T-helper 2 cell (primary cell): ENCODE measurements at places on chromosomes 6 and 20.

GRCh38 chr6:80347101-80347500 is 240.6 kb downstream of the BCKDHB start:
- no peak for DNase-seq

GRCh38 chr6:163455552-163455951 is 41.0 kb downstream of the QKI start:
- DNase-seq: no peak

- DNase-seq: no peak
Observed at GRCh38 chr20:16063881-16064280, 509.4 kb downstream of the KIF16B start.

DNA sequence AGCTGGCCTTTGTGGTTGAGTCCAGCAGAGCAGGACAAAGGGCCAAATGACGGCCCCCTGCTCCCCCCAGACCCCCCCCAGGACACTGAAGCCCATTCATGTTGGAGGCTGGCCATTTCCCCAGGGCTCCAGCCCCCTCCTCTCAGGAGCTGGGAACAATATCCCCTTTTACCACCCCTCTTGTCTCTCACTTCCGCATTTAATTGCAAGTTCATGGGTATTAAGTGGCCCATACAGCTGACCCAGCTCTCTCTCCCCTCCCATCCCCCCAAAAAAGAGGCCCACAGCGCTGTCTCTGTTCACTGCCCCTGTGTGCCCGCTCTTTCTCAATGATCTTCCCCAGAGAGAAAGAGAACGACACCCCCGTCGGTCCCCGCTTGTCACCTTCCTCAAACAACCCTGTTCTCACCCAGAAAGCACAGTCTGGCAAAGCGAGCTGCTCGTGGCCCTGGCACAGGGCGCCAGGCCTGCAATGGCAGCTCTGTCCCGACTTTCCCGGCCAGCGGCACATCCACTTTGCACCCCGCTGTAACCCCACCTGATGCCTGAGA is 30.4 kb downstream of the PREX1 start:
- DNase-seq: no peak

- DNase-seq: no peak
Observed at GRCh38 chr20:49894073-49894470, 21.3 kb downstream of the SPATA2 start.

GRCh38 chr20:35981969-35982368 is 13.6 kb downstream of the CNBD2 start:
- DNase-seq: no peak

DNA sequence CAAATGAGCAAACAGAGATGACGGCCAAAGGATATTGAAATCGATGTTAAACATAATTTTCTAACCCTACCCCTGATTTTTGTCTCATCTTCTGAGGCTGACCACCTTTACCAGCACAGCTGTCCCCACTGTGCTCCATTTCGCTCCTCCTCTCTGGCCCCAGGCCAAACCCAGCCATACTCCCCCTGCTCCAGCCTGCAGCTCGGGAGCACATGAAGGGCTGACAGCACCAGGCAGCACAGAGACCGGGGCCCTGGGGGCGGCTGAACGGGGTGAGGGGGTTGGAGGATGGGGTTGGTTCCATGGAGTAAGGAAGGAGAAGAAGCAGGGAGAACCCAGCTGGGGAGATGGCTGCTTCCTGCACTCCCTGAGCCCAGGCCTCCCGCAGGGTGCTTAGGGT is 3.2 kb upstream of the NCR2 start:
- no peak for DNase-seq

DNA sequence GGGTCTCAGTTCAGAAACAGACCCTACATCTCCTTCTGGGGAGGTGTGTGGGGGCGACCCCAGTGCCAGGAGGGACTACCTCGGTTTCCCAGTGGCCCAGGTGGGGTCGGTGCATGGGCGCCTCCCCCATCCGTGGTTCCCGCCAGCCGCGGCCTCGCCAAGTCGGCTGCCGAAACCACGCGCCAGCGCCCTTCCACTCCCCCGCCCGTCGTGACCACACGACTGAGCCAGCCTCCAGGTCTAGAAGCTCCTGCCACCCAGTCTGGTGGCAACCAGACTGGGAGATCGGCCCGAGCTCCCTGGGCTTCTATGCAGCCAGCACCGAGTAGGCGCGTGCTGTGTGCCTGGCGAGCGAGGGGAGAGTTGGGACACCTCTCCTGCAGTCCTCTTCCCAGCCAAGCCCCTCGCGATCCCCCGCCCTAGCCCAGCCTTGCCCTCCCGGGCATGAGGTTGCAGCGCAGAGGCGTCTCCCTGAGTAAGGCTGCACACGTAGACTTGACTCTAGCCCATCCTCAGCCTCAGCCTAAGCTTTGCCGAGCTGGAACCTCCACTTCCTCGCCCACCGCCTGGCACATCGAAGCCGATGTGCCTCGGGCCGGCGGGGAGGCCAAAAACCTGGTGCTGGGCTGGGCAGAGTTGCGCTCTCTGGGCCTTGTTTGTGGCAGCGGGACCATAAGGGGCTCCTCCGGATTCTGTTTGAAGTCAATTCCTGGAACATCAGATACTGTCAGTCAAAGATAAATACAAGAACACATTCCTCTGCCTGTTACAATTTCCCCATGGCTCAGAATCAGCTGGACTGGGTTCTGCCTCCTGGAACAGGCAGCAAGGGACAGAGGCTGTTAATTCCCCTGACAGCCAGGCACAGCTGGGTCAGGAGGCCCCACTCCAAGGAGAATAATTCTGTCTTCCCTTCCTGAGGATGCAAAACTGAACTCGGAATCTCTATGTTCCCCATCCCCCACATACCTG is 1.5 kb upstream of the CPNE5 start:
- peak; percentile 54 for DNase-seq

- no peak for DNase-seq
Observed at GRCh38 chr6:118789954-118790353, 104.0 kb upstream of the ASF1A start.

GRCh38 chr20:43541214-43541613 is 17.6 kb upstream of the SGK2 start:
- DNase-seq: no peak

DNA sequence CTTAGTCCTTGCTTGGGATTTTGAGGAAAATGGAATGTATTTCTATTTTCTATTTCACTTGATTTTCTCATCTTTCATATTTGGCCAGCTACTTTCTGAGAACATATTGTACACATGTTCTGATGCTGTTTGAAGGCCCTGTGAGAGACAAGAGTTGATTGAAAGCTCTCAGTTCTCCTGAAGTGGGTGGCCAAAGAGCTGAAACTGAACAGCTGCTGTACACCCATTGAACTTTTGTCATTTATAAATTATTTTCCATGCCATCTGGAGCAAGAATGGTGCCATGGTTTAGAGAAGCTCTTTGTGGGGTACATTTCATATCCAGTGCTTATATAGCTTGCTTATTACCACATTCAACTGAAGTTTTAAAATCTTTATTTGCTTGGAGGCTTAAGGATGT is 298.3 kb downstream of the PRL start:
- DNase-seq: no peak

DNA sequence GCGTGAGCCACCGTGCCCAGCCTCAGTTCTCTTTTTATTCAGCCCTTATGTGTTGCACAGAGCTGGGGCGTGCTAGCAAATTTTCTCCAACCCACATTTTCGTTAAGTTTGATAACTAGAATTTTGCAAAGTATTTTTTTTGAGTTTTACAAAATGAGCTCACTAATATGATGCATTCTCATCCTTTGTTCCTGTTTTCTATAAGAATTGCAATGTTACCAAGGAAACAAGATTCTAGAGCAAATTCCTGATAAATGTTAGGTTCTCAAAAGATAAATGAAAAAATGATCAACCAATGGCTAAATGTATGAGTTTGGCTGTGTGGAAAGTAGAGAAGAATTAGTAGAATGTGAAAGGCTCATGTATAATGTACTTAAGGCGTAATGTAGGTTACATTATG is 529.8 kb downstream of the MAFB start:
- DNase-seq: no peak

DNA sequence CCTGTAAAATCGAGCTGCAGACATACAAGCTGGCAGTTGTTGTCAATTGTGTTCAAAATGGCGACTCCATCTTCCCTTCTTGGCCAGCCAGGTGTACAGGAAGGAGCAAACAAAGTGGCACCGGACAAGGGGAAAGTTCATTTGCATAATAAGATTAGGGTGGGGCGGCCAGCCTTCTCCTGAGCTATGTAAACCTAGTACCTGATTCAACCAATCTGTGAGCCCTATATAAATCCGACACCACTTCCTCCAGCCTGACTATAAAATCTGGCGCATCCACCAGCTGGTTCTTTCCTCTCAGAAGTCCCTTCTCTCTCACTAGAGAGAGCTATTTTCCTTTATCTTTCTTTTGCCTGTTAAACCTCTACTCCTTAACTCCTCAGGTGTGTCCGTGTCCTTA is 8.1 kb upstream of the HBS1L start:
- no peak for DNase-seq

DNA sequence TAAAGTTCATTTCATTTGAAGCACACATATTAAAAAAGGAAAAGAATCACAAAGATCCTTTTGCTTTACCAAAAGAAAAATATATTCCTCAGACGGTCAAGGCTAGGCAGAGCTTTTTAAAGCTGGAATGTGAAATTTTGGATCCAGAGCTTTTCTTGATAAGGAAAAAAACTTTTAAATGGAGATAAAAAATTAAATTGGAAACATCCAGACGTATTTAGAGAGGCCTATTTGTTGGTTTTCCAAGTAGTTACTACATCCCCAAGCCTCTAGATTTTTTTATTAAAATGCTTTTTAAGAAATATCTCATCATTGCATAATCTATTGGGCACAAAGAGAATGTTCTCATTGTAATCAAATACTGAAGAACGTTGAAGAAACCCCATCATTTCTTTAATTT is 385.7 kb upstream of the CITED2 start:
- DNase-seq: no peak

- no peak for DNase-seq
Observed at GRCh38 chr6:160238761-160239751, 19.6 kb downstream of the SLC22A2 start.

DNA sequence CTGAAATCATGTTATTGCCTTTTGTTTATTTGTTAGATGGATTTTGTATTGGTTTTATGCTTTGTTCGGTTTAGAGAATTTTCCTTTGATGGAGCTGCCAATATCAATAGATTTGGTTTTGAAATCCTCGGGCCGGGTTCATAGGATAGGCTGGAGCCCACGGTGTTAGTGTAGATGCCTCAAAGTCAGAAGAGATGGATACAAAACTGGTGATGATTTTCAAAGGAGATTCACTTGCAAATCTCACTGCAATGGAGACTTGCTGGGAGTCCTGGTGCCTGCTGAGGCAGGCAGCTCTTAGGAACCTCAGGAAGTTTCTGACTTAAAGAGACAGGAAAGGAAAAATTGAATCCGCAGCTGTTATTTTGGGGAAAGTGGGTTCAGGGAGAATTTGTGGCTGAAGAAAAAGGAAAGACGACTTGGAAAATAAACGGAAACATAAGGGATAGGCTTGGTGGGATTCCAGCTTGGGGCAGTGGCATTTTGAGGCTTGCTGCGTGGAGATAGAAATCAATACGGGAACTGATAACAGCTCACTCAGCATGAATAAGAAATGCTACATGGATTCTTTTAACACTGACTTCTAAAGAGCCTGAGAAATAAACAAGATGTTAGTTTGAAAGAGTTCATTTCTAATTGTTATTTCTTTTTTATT is 241.6 kb downstream of the PHACTR1 start:
- no peak for DNase-seq

GRCh38 chr20:44396369-44397130 is 41.1 kb downstream of the HNF4A start:
- DNase-seq: no peak

- DNase-seq: no peak
Observed at GRCh38 chr6:5399391-5399790, 138.1 kb downstream of the FARS2 start.

GRCh38 chr20:62831361-62831788 is 14.5 kb downstream of the COL9A3 start:
- DNase-seq: no peak

DNA sequence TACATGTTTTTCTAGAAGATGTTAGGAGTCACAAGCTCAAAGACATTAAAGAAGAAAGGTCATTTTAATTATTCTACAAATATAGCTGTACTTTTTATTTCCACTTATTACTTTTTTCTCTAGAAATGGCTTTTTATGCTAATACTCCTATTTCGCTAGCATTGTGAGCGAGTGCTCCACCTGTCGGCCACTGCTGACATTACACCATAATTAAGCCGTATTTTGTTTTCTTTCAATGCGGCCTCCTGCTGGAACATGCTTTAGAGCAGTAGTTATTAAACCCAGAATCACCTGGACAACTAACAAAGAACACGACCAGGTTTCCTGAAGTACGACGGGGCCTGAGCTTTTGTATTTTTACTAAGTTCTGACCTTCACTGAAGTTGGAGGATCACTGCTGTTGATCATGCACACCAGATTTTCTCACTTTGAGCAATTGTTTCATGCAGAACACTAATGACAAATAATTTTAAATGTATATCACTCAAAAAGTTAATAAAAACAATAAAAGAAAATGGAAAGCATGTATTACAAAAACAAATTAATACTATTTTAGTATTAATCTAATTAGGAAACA is 74.1 kb upstream of the PAK5 start:
- DNase-seq: peak; percentile 4

- no peak for DNase-seq
Observed at GRCh38 chr20:17943343-17943742, 25.3 kb downstream of the SNX5 start.

DNA sequence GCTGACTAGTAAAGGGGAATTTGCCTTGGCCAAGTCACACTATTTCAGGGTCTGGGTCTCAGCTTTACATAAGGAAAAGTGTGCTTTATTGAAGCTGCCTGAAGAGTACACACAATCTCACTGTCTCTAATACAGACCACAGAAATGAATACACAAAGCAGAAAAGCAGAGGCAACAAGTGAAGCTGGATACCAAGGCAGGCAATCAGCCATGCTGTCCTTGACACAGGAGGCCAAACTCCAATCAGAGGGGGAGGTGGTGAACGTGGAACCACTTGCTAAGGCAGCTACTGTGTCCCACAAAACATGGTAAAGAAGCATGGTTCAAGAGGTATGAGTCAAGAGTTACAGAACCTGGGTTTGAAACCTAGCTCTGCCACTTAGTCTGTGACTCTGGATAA is 21.8 kb upstream of the CCND3 start:
- DNase-seq: no peak

GRCh38 chr6:112469306-112469705 is 122.2 kb downstream of the RFPL4B start:
- DNase-seq: no peak

DNA sequence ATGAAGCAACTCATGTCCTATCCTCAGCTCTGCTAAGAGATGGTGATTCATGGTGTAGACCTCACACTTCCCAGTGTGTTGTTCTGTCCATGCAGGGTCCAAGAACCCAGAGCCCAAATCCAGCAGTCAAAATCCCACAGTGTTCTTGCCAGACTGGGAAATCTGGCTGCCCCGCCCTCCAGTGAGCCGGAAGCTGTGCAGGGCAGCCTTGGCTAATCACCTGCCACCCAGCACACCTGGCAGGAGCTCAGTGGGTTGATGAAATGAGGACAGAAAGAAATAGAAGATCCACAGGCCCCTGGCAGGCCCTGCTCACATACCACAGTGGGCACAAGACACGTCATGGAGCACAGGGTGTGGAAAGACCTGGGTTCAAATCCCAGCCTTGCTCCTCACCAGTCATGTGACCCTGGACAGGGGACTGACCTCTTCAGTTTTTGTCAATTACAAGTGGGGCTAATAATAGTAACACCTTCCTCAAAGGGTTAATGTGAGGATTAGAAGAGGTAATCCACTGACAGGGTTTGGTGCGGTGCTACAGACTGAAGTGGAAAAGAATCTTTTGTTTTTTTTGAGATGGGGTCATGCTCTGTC is 13.6 kb upstream of the GUCA1A start:
- DNase-seq: no peak
